ENCODE measurements at places on chromosomes 11 and 22.
A peak's percentile ranks its signal among the peaks of the same experiment; 100 is the strongest.

GRCh38 chr11:3977078-3977477 is 117.5 kb upstream of the RRM1 start:
- no peak overlapping the region for H3K4me3 ChIP-seq
- H3K27ac ChIP-seq, result no peak overlapping the region
- no peaks in the 10 kb centered on the region for H3K36me3 ChIP-seq
- no peaks in the 10 kb centered on the region for H3K4me1 ChIP-seq
- DNase-seq, result no peak

DNA sequence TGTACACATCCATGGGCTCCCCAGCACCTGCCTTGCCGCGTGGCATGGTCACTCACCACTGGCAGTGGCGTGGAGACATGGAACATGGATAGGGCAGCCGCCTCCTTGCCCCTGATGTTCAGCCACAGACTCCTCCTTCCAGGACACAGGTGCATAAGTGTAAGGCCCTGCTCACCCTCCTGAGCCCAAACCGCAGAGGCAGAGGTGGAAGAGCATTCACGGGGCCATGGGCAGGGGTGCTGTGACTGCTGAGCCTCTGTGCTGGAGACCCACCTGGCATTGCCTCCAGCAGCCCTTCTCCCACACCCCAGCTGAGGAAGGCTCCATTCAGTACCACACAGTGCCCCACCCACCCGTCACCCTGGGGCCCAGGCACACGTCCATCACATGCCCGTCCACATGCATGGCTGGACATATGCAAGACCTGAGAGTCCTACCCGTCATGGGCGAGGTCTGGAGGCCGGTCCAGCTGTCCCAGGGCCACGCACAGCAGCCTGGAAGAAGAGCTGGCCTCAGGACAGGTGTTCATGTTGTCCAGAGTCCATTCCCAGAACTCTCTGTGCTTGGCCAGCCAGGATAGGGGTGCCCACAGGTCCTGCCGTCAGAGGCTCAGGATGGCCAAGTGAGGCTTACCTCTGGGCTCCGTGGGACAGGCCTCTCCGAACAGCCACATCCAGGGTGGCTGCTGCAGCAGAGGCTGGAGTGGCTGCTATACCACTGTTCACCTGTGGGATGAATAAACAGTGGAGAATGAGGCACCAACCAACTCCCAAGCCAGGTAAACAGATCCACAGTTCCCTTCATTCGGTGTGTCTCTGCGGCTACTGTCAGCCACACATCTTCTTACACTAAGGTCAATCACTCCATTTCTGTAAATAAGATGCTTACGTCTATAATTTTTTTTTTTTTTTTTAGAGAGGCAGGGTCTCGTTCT is 1.7 kb upstream of the TUBGCP6 start:
- no peak overlapping the region for H3K27ac ChIP-seq
- no peak for DNase-seq
- H3K4me1 ChIP-seq, result peaks cover 37% of the 10 kb centered on the region
- no peaks in the 10 kb centered on the region for H3K36me3 ChIP-seq
- H3K27me3 ChIP-seq, result no peaks in the 10 kb centered on the region

DNA sequence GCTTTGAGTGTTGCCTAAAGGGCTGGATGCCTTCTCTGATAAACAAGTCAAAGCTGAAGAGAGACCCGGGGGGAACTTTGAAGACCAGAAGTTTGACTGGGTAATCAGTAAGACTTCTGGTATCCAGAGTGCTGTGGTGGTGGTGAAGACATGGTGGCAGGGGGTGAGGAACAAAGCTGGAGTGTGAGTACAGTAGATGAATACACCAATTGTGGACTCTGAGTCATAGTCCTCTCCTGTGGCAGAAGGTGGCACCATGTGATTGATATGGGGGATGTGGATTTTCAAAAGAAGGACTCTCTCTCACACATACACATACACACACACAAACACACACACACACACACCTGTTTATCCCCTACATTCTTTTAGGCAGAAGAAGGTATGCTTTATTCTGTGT is 12.3 kb downstream of the MS4A6A start:
- DNase-seq, result no peak
- H3K27ac ChIP-seq, result no peak overlapping the region
- H3K4me3 ChIP-seq, result no peak overlapping the region
- H3K27me3 ChIP-seq, result no peaks in the 10 kb centered on the region

GRCh38 chr22:49453771-49454170 is 373.9 kb downstream of the BRD1 start:
- H3K4me3 ChIP-seq, result no peak overlapping the region
- no peak for DNase-seq
- H3K4me1 ChIP-seq, result no peaks in the 10 kb centered on the region
- no peak overlapping the region for H3K27ac ChIP-seq
- H3K36me3 ChIP-seq, result no peaks in the 10 kb centered on the region

DNA sequence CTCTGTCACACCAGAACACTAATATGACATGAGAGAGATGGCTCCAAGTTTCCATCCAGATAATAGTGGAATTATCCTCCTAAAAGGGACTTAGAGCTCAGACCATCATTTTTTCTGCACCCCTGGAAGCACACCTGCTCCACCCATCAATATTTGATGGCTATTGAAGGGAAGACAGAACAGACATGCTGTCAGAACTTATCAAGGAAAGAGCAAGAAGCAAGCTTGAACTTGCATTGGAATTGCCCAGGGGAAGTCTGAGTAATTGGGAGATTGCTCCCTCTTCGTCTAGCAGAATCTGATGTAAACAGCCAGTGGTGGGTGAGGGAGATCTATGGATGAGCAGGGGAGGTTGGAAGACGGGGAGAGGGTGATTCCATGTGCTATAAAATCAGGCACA is 874.4 kb upstream of the TENM4 start:
- H3K27ac ChIP-seq, result no peak overlapping the region
- no peaks in the 10 kb centered on the region for H3K36me3 ChIP-seq
- no peak for DNase-seq
- H3K4me3 ChIP-seq, result no peak overlapping the region
- H3K27me3 ChIP-seq, result no peaks in the 10 kb centered on the region

- H3K36me3 ChIP-seq, result no peaks in the 10 kb centered on the region
- no peaks in the 10 kb centered on the region for H3K4me1 ChIP-seq
- no peak overlapping the region for H3K27ac ChIP-seq
- H3K27me3 ChIP-seq, result no peaks in the 10 kb centered on the region
These were observed 2.5 kb upstream of the TPST2 start for GRCh38 chr22:26592421-26592891.

GRCh38 chr11:8706673-8707432 is 24.3 kb downstream of the RPL27A start:
- H3K4me3 ChIP-seq, result no peak overlapping the region
- no peaks in the 10 kb centered on the region for H3K27me3 ChIP-seq
- H3K36me3 ChIP-seq, result no peaks in the 10 kb centered on the region
- no peak for DNase-seq
- H3K4me1 ChIP-seq, result peaks cover 3% of the 10 kb centered on the region

DNA sequence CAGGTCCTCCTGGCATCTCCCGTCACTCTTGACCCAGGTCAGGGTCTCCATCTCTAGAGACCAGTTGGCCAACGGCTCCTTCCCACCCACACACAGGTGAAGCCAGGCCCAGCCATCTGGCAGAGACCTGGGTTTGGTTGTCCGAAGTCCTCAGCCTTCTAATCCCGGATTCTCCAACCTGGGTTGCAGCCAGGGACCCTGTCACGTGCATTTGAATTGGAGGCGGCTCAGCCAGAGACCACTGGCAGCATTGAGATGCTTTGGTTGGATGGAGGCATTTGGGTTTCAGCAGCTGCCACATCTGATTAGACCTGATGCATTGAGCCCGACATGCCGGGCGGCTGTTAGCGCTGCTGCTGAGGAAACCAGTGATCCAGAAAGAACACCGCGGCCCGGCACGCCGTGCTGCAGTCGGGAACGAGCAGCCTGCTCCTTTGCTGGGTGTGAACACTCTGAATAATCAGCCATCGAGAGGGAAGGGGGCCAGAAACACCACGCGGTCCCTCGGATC is 163.2 kb downstream of the BRD1 start:
- no peak for DNase-seq
- no peaks in the 10 kb centered on the region for H3K36me3 ChIP-seq
- no peak overlapping the region for H3K27ac ChIP-seq
- H3K4me1 ChIP-seq, result no peaks in the 10 kb centered on the region
- H3K27me3 ChIP-seq, result peaks cover 16% of the 10 kb centered on the region
- no peak overlapping the region for H3K4me3 ChIP-seq

GRCh38 chr11:92707665-92708064 is 261.8 kb upstream of the MTNR1B start:
- DNase-seq, result no peak
- H3K27ac ChIP-seq, result no peak overlapping the region
- H3K36me3 ChIP-seq, result no peaks in the 10 kb centered on the region
- H3K27me3 ChIP-seq, result no peaks in the 10 kb centered on the region
- H3K4me3 ChIP-seq, result no peak overlapping the region

DNA sequence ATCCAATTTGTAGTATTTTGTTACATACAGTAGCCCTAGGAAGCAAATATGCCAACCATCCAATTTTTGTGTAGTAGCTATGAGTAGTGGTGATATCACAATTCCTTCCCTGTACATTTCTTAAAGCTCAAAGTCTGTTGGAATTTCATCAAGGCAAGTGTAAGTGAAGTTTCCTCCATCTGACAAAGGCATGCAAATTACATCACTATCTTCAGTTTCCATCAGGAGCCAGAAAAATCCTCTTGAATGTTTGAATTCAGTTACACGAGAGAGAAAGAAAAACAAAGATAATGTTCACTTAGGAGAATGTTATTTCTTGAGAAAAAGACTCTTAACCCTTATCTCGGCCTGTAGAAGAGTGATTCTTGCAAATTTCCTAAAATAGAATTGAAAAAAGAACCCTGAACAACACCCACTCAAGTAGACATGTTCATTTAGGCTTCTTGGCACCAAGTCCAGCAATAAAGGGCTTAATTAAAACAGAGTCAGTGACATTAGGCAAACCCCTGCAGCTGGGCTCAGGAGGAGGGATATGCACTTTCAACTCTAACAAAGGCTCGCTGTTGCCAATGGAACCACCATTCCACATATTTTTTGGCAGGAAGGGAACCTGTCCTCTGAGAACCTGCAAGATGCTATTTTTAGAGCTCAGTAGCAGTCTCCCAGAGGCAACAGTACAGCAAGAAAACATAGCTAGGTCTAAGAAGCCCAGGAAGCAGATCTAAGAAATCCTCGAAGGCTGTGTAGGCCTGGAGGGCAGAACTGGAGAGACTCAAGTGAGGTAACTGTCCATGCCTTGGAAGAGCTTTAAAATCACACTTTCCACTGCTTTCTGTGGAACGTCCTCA is 144.6 kb downstream of the CCDC81 start:
- H3K4me1 ChIP-seq, result peaks cover 24% of the 10 kb centered on the region
- H3K4me3 ChIP-seq, result no peak overlapping the region
- H3K27me3 ChIP-seq, result no peaks in the 10 kb centered on the region

GRCh38 chr22:27347951-27348350 is 453.6 kb downstream of the MN1 start:
- H3K36me3 ChIP-seq, result no peaks in the 10 kb centered on the region
- no peak overlapping the region for H3K4me3 ChIP-seq
- no peak overlapping the region for H3K27ac ChIP-seq

GRCh38 chr22:27671413-27671935 is 130.1 kb downstream of the MN1 start:
- H3K27ac ChIP-seq, result peak overlapping the region; percentile 88
- H3K4me1 ChIP-seq, result peaks cover 24% of the 10 kb centered on the region
- no peaks in the 10 kb centered on the region for H3K27me3 ChIP-seq
- H3K36me3 ChIP-seq, result no peaks in the 10 kb centered on the region

- H3K27ac ChIP-seq, result peak overlapping the region; percentile 99
- no peaks in the 10 kb centered on the region for H3K27me3 ChIP-seq
- H3K4me3 ChIP-seq, result no peak overlapping the region
- H3K36me3 ChIP-seq, result no peaks in the 10 kb centered on the region
- H3K4me1 ChIP-seq, result peaks cover 11% of the 10 kb centered on the region
These were observed 1.1 kb upstream of the FBXO7 start for GRCh38 chr22:32473388-32473952.

DNA sequence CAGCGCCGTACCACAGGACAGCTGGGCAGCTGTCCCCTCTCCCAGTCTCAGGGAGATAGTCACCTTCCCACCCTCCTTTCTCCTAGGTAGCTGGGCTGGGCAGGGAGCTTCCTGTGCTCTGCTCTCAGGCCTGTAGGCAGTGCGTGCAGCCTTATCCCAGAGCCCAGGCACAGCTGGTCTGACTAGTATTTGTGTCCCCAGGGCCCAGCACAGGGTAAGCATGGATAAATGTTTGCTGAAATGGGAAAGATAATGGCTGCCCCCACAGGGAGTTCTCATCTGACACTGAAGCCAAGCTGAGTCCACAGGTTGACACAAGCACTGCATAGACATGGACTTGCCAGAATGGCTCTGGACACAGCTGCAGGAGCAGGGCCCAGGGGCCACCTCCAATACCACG is 9.8 kb downstream of the SLC15A3 start:
- no peak overlapping the region for H3K27ac ChIP-seq
- H3K4me3 ChIP-seq, result no peak overlapping the region
- H3K36me3 ChIP-seq, result no peaks in the 10 kb centered on the region

DNA sequence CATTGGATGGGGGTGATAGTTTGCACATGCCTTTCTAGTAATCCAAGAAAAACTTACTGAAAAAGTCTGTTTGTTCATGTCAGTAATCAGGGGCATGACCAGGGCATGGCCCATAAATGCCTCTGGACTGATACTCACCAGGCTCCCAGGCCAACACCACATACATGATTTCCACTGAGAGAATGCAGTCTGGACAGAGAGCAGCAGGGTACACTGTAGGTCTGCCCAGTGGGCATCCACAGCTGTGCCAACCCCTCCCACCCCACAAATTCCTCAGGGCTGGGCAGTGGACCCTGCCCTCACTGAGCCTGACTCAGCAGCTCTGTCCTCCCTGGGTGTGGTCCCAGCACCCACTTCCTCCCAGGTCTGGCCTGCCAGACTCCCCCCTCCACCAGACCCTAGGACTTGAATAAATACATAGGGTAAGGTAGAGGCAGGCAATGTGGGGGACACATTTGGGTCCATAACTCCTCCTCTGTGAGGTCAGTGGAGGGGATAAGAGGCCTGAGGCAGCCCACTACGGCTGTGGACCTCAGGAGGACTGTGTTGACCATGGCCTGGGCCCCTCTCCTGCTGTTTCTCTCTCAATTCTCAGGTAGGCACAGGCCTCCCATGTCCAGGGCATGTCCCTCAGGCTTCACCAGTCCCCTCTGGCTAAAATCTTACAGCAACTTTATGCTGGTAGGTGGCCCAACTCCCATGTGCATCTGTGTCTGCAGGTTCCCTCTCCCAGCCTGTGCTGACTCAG is 92.2 kb upstream of the TOP3B start:
- peak; percentile 35 for DNase-seq
- H3K27me3 ChIP-seq, result no peaks in the 10 kb centered on the region
- peak overlapping the region; percentile 25 for H3K27ac ChIP-seq
- H3K4me1 ChIP-seq, result peaks cover 18% of the 10 kb centered on the region
- no peak overlapping the region for H3K4me3 ChIP-seq
- no peaks in the 10 kb centered on the region for H3K36me3 ChIP-seq

DNA sequence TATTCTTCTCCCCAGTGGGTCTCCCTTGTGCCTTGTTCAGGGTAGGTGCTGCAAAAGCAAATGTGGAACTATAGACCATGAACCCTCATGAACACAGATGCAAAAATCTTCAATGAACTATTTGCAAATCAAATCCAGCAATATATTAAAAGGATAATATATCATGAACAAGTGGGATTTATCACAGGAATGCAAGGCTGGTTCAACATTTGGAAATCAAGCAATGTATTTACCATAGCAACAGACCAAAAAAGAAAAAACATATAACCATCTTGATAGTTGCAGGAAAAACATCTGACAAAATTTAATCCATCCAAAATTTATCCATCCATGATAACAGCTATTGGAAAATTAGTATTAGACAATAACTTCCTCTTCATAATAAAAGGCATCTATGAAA is 11.4 kb upstream of the OSBPL5 start:
- H3K4me1 ChIP-seq, result no peaks in the 10 kb centered on the region
- no peak for DNase-seq
- peaks cover 9% of the 10 kb centered on the region for H3K27me3 ChIP-seq
- H3K36me3 ChIP-seq, result no peaks in the 10 kb centered on the region
- H3K27ac ChIP-seq, result no peak overlapping the region
- no peak overlapping the region for H3K4me3 ChIP-seq

GRCh38 chr11:102234779-102235439 is 82.4 kb upstream of the BIRC3 start:
- peaks cover 20% of the 10 kb centered on the region for H3K4me1 ChIP-seq
- H3K36me3 ChIP-seq, result no peaks in the 10 kb centered on the region
- H3K4me3 ChIP-seq, result no peak overlapping the region
- H3K27me3 ChIP-seq, result no peaks in the 10 kb centered on the region

Measured in hepatocyte (in vitro differentiated cells).